ENCODE measurements at places on chromosomes 7 and 10.

- DNase-seq, result no peak
Observed at GRCh38 chr10:79065091-79065551, 3.6 kb upstream of the ZMIZ1 start.

- DNase-seq, result no peak
Observed at GRCh38 chr10:95655571-95656290, 780 bp downstream of the ALDH18A1 start.

GRCh38 chr10:116168745-116169144 is 104.3 kb downstream of the GFRA1 start:
- no peak for DNase-seq

GRCh38 chr7:95264363-95264891 is 59.9 kb downstream of the PON1 start:
- DNase-seq, result no peak

GRCh38 chr10:59393349-59393748 is 31.0 kb upstream of the FAM13C start:
- DNase-seq, result no peak

DNA sequence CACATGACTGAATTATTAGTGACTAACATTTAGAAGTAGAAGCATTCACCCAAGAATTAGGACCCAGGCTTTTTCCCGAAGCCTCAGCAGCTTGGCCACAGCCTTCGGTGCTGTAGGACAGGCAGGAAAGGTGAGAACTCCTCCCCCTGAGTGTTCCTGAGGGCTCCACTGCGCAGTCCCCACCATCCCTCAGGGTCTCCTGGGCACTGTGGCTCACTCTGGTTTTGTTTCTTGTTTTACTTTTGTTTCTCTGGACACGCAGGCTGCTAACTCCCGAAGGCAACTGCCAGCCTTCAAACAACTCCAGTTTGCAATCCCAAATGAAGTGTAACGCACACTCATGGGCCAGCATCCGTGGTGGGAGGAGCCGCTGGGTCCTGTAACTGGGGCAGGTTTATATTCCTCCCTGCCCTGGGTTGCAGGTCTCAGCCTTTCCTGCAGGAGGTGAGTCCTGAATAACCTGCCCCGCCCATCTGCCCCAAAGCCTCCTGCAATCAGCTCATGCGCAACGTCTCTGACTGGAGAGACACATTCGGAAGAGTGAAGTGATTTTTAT is 492.9 kb downstream of the PTPRN2 start:
- no peak for DNase-seq

DNA sequence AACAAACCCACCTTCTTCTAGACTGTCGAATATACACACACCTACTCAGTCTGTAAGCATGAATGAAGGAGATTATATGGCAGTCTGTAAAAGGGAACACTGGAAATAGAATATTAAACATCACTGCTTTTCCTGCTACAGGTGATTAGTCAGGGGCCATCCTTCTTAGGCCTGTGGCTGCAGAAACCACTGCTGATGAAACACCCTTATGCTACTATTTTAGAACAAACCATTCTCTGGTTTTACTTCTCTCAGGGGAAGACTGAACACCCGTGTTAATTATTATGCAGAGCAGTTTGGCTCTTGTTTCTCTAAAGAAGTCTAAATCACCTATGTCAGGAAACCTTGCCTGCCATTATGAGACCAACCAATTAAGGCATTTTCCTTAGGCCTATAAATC is 351.1 kb upstream of the KLF6 start:
- no peak for DNase-seq

GRCh38 chr10:88091490-88092061 is 228.2 kb downstream of the PTEN start:
- peak; percentile 81 for DNase-seq

- DNase-seq, result no peak
Observed at GRCh38 chr10:17736223-17736622, 15.8 kb upstream of the TMEM236 start.

DNA sequence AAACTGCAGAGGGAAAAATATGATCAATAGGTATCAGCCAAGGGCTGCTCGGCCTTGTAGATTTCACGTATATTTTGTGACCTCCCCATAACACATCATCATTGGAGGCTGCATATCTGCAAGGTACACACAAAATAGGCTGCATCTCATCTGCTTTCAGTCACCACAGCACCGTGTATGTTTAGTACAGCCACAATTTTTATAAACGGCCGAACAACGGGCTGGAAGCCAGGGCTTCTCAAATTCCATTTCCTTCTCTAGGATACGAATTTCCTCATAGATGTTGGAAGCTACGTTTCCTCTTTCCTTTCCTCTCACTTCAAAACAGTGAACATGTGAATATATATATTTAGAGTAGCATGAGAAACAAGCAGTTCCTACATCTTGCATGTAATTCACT is 20.2 kb upstream of the FOXK1 start:
- no peak for DNase-seq

- no peak for DNase-seq
Observed at GRCh38 chr10:3293581-3294431, 121.2 kb upstream of the PITRM1 start.

- DNase-seq, result no peak
Observed at GRCh38 chr7:113122744-113123143, 4.4 kb upstream of the SMIM30 start.

All from CD4-positive, alpha-beta T cell treated with Interleukin-4 for 4 hours (primary cell).